ENCODE measurements at places on chromosomes 7 and 10.

GRCh38 chr10:47360419-47361040, 12.4 kb downstream of the RBP3 start:
- DNase-seq = no peak

- DNase-seq = no peak
Observed at GRCh38 chr10:67780759-67781538, 57.0 kb downstream of the DNAJC12 start.

DNA sequence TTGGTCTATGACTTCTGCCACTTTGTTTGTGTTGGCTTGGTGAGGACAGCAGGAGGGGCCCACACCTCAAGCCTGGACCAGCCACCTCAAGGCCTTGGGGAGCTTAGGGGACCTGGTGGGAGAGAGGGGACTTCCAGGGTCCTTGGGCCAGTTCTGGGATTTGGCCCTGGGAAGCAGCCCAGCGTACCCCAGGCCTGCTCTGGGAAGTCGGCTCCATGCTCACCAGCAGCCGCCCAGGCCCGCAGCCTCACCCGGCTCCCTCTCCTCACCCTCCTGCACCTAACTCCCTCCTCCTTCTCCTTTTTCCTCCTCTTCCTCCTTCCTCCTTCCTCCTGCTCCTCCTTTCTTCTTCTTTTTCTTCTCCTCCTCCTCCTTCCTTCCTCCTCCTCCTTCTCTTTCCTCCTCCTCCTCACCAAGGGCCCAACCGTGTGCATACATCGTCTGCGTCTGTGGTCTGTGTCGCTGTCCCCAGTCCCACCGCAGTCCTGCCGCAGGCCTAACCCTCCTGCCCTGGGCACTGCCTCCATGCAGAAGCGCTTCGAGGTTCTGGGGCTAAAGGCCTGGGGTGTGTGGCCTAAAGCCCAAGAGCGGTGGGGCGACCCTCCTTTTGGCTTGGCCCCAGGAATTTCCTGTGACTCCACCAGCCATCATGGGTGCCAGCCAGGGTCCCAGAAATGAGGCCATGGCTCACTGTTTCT, 5.3 kb downstream of the EN2 start:
- no peak for DNase-seq

- no peak for DNase-seq
Observed at GRCh38 chr7:15461576-15461975, 100.2 kb downstream of the AGMO start.

DNA sequence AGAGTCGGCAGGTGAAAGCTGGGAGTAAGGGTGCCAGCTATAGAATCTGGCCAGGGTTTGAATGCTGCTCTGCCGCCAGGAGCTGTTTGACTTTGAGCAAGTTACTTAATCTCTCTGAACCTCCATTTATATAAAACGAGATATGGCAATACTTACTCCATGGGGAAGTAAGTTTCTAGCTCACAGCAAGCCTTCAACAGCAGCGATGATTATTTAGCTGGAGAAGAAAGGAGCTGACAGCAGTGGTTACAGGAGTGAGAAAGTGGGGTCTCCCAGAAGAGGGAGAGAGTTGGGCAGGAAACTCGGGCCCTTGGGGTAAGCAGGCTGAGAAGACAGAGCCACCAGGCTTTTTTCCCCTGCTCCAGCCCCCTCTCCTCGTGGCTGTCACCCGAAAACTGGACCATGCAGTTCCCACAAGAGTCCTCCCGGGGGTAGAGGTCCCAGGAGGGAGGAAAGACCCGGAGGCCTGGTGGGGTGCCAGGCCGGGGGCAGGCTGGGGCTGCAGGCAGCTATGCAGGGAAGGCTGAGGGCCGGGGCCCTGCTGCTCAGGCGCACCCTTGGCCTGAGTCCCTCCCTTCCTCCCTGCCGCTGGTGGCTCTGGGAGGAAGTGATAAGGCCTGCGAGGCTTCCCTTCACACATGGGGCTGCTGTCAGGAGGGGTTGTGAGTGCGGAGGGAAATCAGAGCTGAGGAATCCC, 3.5 kb downstream of the NOS3 start:
- DNase-seq = no peak

Data from stimulated activated CD4-positive, alpha-beta T cell treated with anti-CD3 and anti-CD28 coated beads, Interleukin-4, amount 100 ng/mL, for 48 hours (primary cell).